ENCODE measurements at places on chromosomes 5 and 9.

GRCh38 chr5:133935667-133935940 lies 32.8 kb downstream of the C5orf15 start:
- no peak for DNase-seq

- DNase-seq: no peak
Observed at GRCh38 chr9:72444435-72444834, 77.0 kb upstream of the TMC1 start.

DNA sequence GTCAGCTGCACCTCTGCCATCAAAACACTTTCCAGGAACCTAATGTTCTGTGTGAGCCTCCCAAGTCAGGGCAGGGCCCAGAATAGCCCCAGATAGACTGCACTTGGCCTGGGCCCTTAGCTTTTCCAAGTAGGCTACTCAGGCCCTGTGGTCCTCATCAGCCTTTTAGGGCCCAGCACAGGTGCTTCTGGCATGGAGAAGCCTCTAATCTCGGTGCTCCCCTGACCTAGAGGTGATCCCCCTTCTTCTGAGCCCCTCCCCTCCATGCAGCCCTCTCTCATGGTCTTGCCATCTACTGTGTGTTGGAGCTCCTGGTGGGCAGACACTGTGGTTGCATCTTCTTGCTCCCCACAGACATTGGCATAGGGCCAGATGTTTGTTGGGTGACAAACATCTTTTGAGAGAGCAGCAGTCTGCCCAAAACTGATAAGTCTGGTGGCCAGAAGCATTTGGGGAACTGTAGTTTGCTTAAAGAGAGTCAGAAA lies 28.1 kb downstream of the FRMPD1 start:
- DNase-seq: no peak

DNA sequence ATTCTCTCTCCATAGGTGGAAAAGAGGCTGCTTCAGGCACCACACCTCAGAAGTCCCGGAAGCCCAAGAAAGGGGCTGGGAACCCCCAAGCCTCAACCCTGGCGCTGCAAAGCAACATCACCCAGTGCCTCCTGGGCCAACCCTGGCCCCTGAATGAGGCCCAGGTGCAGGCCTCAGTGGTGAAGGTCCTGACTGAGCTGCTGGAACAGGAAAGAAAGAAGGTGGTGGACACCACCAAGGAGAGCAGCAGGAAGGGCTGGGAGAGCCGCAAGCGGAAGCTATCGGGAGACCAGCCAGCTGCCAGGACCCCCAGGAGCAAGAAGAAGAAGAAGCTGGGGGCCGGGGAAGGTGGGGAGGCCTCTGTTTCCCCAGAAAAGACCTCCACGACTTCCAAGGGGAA lies 16.4 kb downstream of the CD74 start:
- no peak for DNase-seq

- peak; percentile 43 for DNase-seq
Observed at GRCh38 chr5:172106511-172107356, 81.3 kb downstream of the STK10 start.

GRCh38 chr9:89639367-89639795 lies 34.6 kb downstream of the GADD45G start:
- no peak for DNase-seq

DNA sequence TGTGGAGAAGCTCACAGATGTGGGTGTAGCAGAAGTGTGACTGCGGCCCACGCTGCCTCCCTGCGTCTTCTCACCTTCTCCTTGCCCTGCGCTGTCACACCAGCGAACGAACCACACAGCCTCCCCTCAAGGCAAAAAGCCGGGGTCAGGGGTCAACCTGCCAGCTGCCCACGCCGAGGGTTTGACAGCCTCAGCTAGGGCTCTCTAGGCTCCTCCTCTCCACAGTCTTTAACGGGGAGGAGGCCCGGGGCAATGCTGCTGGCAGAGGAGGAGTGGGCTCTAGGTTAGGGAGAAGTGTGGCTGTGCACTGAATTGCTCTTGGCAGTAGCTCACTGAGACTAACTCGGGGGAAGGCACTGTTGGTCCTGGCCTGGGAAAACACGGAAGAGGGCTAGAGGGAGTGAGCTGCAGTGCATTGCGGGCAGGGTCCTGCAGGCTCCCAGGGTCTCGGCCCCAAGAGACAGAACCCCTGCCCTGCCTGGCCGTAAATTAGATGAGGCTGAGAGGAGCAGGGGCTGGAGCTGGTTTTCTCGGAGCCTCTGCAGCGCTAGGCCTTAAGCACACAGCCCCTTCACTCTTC lies 4.2 kb upstream of the TRIM52 start:
- no peak for DNase-seq

- DNase-seq: no peak
Observed at GRCh38 chr9:137458194-137459151, 661 bp downstream of the NSMF start.

DNA sequence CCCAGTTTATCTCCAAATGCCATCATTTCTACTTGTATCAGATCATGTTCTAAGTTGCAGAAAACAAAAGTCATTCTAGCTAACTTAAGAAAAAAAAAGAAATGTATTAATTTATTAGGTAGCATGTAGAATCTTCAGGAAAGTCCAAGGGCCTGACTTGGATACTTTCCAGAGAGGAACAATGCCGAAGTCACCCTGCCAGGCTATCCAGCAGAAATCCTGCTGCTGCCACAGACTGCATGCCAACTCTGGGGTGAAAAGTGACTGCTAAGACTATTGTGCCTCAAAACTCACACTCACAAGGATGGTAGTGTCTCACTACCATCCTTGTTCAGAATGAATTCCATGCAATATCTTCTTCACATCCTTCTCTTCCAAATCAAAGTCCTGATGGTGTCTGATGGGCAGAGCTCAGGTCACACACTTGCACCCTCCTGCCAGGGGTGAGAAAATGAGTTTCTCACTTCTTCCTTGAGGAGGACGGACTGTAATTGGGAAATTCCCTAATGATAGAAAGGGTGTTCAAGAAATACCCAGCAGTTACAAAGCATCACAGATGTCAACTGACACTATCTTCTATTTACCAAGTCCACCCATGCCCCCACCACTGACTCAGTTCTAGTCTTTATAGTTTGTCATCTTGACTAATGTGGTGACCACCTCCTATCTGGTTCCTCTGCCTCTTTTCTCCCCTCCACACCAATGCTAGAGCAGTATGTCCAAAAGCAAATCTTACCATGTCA lies 279.4 kb downstream of the CWC27 start:
- no peak for DNase-seq

DNA sequence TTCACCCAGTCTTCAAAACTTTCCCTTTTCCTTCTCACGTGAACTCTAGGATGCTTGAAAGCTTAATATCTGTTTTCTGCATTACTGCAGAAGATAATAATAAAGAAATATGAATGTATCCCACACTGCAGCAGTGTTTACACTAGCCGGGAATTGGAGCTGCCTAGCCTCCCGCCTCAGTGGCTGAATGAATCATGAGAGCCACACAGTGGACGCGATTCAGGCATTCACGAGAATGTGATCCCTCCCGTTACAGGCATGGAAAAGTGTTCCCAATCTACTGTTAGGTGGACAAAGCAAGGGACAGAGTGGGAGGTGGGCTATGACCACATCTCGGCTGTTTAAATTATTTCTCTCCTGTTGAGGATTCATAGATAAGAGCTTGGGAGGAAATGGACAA lies 69.4 kb upstream of the CTSL start:
- DNase-seq: no peak

DNA sequence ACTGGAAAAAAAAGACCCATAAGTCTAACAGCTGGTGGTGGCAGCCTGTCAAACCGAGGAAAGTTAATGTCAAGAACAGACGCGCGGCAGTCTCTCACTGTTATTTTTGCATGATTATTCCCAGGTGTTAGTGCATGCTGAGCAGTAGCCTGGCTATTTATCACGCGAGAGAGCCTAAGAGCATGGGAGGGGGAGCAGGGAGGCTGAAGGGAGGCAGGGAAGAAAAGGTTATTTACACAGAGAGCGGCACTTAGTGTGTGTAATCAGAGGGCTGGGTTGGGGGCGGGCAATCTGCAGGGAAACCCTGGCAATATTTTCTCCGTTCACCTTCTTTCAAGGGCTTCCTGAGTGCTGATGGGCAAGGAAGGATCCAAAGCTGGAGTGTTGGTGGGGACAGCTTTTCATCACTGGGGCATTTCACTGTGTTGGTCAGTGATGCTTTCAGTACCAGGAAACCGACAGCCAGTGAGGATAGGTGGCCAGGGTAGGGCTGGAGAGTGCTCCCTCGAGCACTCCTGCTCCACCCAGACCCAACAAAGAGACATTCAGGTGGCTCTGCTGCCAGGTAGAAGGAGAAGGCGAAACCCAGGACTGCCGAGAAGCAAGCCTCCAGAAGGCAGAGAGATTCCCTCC lies 39.6 kb downstream of the ZNF608 start:
- no peak for DNase-seq

DNA sequence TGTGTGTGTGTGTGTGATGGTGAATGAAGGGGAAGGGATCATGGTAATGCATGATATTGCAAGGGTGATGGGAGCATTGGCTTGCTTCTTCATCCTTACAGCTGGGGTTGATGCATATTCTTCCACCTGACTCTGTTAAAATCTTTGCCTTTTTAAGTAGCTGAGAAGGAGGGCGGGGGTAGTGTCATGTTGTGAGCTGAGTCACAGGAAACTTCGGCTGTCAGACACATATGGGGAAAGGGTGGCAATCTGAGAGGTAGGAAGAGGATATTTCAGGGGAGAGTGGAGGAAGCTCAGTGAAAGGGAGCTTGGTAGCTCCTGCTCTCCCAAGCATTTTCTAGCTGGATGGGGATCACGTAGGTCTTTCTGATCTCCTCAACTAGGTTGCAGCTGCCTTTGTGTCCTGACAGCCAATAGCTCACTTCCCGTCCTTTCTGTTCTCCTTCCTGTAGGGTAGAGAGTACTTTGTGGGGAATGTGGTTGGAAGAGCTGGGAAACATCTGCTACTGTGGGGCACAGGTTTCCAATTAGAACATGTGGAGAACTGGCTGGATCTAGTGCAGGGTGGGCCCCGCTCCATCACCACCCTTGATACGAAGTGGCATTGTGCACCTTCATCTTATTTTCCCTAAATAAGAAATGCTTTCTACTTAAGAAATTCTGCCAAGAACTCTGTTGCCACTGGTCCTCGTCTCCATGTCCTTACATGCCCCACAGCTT lies 18.1 kb upstream of the CLK4 start:
- no peak for DNase-seq

- DNase-seq: no peak
Observed at GRCh38 chr5:41722359-41722950, 147.8 kb downstream of the OXCT1 start.

GRCh38 chr5:128674837-128675446 lies 136.9 kb upstream of the FBN2 start:
- DNase-seq: peak; percentile 20

GRCh38 chr9:120256146-120256545 lies 323.8 kb downstream of the CDK5RAP2 start:
- no peak for DNase-seq

GRCh38 chr5:94815313-94816039 lies 197.0 kb downstream of the SLF1 start:
- DNase-seq: no peak
